ENCODE measurements at places on chromosomes 12 and 14.

GRCh38 chr12:117360551-117361346 is 677 bp downstream of the NOS1 start:
- DNase-seq, result peak; percentile 24

GRCh38 chr14:20332431-20332787 is 670 bp downstream of the CCNB1IP1 start:
- DNase-seq, result no peak

GRCh38 chr12:89225401-89225800 is 126.9 kb downstream of the DUSP6 start:
- DNase-seq, result no peak

DNA sequence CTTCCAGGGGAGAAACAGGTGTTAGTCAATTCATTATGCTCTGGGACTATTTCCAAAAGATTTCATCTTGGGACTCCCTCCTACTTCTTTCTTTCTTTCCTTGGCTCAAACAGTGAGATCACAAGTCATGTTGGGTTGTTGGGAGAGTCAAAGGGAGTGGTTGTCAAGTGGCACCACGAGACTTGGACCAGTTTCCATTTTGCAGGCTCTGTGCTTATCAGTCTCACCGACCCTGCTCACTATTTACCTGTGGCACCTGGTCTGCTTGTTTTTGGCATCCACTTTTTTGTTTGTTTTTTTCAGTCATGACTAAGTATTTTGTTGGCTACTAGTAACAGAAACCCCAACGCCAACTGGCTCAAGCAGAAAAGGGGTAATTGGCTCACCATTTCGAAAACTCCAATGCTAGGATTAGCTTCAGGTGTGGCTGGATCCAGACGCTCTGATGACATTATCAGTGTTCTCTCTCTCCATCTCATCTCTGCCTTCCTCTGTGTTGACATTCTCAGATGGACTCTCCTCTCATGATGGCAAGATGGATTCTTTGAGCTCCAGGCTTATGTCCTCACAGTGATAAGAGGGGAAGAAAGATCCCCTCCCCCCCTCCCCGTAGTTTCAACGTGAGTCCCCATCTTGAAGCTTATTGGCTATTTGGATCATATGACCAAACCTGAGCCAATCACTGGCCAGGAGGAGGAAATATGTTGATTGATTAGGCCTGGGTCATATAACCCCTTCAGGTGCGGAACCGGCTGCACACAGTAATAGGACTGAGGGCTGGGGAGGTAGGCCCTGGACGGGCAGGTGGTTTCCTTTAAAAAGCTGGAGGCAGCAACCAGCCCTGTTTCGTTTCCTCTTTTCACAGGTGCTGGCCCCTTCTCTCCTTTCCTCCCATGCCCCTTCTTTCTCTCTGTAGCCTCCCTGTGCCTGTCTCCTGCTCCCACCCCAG is 84.2 kb downstream of the AACS start:
- no peak for DNase-seq

DNA sequence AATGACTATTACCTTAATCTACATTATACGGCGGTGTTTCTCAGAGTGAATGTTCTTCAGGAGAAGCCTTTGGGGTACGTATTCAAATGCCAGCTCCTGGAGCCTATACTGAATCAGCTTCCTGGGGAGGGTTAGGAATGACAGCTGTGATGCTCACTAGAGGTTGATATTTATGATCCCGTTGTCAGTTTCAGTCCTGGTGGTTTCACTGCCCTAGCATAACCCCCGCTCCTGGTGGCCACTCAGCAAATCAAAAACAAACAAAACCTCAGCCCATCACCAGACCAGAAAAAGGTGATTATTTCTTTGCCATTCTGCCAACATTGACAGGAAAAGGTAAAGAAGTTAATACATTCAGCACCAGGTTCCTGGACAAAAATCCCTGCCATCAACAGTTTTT is 136.5 kb upstream of the CRY1 start:
- DNase-seq, result no peak

- DNase-seq, result no peak
Observed at GRCh38 chr12:6840761-6841515, at the start of gene GNB3. GNB3 (plus strand) TSS chr12:6840925; CDS start chr12:6841288, 363 bp downstream.

GRCh38 chr14:77459072-77459723 is 1.3 kb downstream of the AHSA1 start:
- DNase-seq, result peak; percentile 63

DNA sequence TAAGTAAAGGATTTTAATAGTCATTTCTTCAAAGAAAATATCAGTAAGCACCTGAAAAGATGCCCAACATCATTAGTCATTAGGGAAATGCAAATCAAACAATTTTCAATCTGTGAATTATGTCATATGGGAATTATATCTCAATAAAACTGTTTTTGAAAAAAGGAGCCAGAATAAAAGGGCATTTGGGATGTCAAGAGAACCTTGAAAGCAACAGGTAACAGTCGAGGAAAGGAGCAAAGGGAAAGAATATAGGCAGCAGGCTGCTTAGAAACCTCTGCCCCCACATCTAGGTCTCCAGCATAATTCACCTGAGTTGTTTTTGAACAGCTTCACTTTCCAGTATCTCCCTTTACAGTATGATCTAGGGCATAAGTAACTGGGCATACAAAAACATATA is 12.2 kb downstream of the RAD9B start:
- DNase-seq, result no peak

GRCh38 chr12:12095021-12095420 is 24.3 kb downstream of the BCL2L14 start:
- DNase-seq, result no peak

DNA sequence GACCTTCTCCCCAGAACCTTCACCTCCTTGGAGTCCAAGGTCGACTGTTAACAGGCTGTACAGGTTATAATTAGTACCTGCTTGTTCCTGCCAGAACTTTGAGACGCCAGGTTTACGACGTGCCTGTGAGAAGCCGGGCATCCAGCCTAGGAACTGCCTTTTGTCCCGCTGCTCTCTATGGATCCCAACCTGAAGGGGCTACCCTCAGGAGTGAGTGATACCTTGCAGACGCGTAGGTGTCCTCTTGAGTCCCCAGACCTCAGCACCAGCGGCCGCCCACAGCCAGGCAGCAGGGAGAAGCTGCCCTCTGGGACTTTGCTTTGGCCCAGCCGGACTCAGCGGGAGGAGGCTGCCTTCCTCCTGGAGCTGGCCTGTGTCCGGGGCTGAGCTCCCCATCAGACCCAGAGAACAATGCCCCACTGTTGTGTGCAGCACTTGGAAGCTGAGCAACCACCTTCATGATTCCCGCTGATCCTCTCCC is 16.2 kb downstream of the SYNE3 start:
- no peak for DNase-seq

- no peak for DNase-seq
Observed at GRCh38 chr12:69059465-69060457, 126.8 kb upstream of the CPM start.

DNA sequence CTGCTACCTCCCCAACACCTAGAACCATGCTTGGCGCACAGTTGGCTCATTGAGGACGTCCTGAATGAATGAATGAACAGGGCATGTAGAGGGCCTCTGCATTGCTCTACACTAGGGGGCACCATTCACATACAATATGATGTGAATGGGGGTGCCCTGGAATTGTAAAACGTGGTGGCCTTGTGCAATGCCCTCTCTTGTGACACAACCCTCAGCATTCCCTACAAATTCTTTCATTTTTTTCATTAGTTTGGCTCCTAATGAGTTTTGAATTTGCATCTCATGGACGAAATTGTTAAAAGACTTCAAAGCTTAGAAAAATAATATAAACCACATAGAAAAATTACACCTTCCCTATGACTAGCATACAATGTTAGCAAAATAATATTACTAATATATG is 2.3 kb upstream of the DIO2 start:
- peak; percentile 40 for DNase-seq

DNA sequence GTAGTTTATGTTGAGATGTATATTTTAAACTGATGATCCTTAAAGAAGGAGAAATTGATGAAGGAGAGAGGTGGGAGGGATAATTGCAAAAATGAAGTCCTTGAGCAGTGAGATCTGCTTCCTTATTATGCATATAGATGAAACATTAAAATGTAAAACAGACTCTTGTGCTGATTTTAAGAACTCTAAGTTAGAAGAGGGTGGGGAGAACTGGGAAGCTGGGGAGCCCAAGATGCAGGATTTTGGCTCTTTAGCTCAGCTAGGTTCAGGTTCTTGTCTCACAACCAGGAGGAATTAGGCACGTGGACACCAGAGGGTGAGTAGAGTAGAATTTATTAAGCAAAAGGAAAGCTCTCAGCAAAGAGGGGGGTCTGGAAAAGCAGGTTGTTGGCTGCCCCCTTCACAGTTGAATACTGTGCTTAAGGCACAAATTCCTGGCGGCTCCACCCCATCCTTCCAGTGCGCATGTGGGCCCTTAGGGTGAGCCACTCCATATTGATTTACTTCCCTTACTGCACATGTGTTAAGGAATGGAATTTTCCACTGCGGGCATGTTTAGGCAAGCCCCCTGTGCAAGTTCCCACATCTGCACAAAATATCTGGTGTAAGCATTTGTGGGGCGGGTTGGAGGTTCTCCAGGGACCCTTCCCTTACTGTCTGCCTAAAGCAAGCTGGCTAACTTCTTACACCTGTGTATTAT is 141.9 kb downstream of the BICD1 start:
- peak; percentile 68 for DNase-seq

DNA sequence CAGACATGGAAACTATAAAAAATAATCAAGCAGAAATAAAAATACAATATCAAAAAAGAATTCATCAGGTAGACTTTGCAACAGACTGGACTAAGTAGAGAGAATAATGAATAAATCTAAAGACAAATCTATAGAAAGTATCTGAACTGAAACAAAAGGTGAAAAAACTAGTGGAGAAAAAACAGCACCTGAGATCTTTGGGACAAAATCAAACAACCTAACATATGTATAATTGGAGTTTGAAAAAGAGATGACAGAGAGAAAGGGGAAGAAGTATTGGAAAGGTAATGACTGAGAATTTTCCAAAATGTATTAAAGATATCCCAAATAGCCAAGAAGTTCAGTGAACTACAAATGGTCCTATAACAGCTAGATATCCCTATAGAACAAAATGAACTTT is 245.4 kb downstream of the IPO8 start:
- no peak for DNase-seq

GRCh38 chr12:62928632-62929031 is 6.3 kb downstream of the PPM1H start:
- DNase-seq, result peak; percentile 30

DNA sequence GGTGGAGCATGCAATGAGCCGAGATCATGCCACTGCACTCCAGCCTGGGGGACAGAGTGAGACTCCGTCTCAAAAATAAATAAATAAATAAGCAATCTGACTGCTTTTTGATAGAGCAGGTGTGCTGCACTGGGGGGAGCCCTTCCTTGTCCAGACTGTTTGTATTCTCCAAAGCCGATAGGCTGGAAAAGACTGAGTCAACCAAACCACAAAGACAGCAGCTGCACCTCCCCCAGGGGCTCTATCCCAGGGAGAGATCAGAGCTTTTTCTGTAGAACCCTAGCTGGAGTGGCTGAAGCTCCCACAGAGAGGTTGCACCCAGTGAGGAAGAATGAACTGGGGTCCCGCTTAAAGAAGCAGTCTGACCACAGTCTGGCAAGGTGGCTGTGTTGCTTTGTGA is 45.8 kb upstream of the LALBA start:
- DNase-seq, result no peak

GRCh38 chr12:39830171-39830570 is 210.6 kb upstream of the ABCD2 start:
- no peak for DNase-seq

DNA sequence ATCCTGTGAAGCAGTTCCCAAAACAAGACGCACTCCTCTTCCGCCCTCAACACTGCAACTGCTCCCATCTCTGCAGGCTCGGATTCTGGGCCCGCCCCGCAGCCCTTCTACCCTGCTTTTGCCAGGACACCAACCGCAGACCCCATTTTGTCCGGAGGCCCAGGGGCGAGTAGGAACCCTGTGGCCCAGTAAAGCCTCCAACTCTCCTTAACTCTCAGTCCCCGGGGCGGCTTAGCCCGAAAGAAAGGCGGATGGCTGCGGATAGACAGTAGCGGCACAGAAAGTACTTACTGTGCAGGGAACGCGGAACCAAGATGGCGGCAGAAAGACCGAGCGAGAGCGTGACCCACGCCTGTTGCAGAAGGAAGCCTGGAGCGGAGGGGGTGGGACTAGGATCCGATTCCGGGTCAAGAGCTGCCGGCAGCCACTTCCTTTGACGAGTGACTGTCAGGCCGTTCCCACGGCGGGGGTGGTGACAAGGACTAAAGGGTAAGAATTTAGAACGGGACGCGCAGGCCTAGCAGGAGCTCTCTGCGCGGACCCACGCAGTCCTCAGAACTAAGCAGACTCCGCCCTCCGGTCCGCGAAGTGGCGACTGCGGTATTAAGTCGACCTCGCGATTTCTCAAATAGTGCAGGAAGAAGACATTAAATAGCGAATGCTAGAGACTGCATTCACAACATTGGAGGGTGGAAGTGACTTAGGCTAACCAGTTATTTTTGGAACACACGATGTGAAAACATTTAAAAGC is at the start of gene NACA:
TSS of gene NACA (minus strand) at position 328 of the 751 bp plus-strand sequence. CDS start 778 bp downstream, outside the sequence.
- DNase-seq, result peak; percentile 96

GRCh38 chr12:9732921-9733461 is at the start of gene CLECL1:
CLECL1 (minus strand) TSS chr12:9733097.
- DNase-seq, result no peak

GRCh38 chr12:115916910-115917668 is 360.4 kb downstream of the MED13L start:
- peak; percentile 93 for DNase-seq

DNA sequence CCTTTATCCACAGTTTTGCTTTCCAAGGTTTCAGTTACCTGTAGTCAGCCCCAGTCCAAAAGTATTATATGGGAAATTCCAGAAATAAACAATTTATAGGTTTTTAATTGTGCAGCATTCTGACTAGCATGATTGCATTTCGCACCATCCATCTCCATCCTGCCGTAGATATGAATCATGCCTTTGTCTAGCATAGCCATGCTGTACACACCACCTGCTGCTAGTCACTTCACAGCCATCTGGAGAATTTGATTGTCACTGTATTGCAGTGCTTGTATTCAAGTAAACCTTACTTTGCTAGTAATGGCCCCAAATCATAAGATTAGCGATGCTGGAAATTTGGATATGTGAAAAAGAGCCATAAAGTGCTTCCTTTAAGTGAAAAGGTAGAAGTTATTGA is 36.0 kb downstream of the MUCL1 start:
- DNase-seq, result no peak

GRCh38 chr14:50030036-50030435 is 86.3 kb downstream of the VCPKMT start:
- no peak for DNase-seq

- DNase-seq, result no peak
Observed at GRCh38 chr14:93329965-93330608, 2.7 kb downstream of the BTBD7 start.

All from ELF-1 (cell line).